ENCODE measurements at places on chromosomes 1 and 21.

- DNase-seq = no peak
Measured at GRCh38 chr1:15700508-15700907, 16.4 kb downstream of the PLEKHM2 start.

DNA sequence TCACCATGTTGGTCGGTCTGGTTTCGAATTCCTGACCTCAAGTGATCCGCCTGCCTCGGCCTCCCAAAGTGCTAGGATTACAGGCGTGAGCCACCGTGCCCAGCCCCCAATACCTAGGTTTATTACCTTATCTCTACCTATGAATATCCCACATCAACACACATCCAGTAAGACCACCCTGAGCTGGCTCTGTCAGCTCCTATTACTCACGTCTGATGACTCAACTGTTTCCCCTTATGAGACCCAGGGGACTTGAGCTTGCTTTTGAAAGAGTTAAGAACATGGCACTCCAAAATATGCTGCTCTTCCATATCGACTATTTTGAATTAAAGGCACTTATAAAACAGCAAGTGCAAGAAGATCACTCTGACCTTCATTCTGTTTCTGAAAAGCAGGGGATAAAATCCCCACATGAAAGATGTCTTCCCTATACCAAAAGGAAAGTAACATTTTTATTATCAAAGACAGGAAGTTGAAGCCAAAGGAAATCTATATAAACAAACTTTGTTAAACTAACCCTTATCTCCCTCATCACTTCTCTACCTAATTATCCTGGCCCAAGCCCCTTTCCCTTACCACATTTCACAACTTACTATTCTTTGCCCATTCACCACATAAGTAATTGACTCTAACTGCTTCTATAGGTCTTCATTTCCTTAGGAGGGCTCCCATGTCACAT is 41.3 kb upstream of the OSBPL9 start:
- DNase-seq = no peak

- no peak for DNase-seq
Measured at GRCh38 chr21:15749861-15750159, 20.0 kb downstream of the USP25 start.

DNA sequence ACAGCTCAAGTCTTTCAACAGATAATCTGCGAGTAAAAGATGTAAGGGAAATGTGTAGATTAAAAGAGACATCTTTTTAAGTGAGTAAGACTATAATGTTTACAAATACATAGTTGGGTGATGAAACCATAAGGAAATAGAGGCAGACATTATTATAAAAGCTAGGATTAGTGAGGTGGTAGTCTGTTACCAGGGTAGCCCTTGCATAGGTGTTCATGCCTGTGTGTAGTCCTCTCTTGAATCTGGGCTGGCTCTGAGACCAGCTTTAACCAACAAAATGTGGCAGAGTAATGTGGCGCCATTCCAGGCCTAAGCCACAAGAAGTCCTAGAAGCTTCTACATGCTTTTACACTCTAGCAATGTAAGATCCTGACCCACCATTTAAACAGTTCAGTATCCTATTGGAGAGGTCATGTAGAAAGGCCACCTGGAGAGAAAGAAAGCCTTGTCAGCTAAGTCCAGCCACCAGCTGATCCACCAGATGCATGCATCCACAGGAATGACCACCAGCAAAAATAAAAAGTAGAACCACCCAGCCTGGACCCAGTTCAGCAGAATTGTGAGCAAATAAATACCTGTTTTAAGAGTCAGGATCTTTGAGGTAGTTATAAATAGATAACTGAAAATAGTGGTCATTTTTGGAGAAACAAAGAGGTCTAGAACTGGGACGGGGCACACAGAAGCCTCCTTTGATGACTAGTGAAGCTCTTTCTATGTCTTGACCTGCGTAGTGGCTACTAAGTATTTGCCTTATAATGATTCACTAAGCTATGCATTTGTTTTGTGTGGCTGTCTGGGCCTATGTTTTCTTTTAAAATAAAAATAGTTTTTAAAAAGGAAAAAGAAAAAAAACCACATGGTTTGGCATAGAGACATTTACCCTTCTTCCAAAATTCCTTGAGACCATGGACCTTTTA is 8.1 kb downstream of the NIBAN1 start:
- DNase-seq = no peak

DNA sequence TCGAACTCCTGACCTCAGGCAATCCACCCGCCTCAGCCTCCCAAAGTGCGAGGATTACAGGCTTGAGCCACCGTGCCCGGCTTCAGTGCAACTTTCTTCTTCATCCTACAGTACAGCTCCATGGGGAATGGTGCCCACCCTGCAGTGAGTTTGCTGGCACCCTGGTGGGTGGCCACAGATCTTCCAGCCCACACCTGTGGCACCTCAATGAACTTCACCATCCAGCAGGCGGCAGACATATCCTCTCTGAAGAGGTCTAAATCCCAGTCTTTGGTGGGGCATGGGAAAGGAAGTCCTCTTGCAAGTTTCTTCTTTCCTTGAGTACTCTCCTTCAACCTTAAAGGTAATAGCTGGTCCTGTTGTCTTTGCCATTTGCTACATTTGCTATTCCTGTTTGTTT is 18.1 kb upstream of the ZBTB8A start:
- DNase-seq = no peak

All from CD4-positive, alpha-beta T cell treated with Interleukin-15 for 4 hours (primary cell).